ENCODE measurements at places on chromosomes 4 and X.

- DNase-seq, result no peak
Measured at GRCh38 chr4:97374526-97374925, 768.8 kb downstream of the STPG2 start.

DNA sequence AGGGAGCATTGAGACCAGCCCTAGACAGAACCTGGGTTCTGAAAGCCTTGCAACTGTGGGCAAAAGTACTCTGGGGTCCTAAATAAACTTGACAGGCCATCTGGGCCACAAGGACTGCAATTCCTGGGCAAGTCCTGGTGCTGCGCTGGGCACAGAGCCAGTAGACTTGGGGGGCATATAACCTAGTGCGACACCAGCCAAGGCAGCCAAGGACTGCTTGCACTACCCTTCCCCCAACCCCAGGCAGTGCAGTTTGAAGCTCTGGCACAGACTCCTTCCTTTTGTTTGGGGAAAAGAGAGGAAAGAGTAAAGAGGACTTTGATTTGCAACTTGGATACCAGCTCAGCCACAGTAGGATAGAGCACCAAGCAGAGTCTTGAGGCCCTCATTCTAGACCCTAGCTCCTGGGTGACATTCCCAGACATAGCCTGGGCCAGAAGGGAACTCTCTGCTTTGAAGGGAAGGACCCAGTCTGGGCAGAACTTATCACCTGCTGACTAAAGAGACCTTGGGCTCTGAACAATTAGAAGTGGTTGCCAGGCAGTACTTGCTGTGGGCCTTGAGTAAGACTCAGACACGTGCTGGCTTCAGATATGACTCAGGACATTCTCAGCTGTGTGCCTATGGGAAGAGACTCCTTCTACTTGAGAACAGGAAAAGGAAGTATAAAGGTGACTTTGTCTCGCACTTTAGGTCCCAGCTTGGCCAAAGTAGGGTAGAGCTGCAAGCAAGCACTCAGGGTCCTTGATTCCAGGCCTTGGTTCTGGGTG lies 522.8 kb downstream of the GLUD2 start:
- DNase-seq, result no peak

DNA sequence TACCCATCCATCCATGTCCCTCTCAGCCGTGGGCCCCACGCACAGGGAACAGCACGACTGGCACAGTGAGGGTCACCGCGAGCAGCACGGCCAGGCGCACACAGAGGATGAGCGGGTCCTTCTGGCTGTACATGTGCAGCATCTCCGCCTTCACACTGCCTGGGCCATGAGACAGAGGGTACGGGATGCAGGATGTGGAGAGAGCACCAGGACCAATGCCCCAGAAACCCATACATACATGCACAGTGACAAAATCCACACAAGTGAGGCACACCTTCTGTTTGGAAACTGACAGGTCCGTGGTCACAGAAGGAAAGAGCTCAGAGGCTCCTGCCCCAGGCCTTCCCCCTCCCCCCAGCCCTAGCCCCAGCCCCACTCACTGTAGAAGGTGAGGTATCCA lies 9.5 kb downstream of the SLC38A5 start:
- DNase-seq, result no peak

DNA sequence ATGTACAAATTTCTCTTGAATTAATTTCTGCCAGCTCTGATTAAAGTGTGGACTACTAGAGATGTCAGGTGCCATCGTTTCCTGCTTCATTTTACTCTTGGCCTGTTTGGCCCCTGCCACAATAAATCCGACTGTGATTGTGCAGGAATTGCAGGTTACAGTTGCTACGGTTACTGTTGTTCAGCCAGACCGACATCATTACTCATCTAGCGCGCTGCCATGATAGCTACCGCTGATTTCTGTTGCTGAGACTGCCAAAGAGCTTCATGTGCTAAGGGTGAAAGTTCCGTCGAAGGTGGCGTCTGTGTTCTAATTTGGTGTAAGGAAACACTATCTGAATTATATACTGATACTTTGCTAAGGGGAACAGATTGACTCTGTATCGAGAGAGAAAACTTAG lies 22.1 kb downstream of the SLIT2 start:
- no peak for DNase-seq

DNA sequence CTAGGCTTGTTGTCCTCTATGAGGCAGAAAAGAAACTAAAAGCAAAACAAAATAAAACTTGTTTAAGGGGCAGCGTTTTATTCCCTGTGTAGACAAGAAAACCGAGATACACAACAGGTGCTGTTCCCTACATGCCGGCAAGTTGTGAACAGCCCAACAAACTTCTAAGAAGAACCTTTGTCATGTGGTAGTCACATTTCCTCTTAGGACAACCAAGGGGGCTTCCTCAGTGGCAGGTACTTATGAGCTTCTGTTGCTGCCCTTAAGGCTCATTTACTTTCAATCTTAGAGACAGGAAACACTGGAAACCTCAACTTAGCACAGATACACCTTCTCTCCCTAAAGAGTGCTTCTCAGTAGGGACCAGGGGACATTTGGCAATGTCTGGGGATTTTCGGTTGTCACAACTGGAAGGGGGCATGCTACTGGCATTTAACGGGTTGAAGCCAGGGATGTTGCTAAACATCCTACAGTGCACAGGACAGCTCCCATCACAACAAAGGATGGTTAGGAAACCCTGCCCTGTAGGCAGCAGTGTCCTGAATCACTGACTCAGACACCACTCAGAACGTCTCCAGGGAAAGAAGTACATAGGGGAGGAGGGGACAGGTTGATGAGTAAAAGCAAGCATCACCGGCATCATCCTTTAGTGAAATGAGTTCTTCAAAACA lies 111.0 kb downstream of the ASB9 start:
- DNase-seq, result no peak

- no peak for DNase-seq
Measured at GRCh38 chrX:37846141-37846540, 1.2 kb downstream of the DYNLT3 start.

- DNase-seq, result no peak
Measured at GRCh38 chrX:149628280-149628679, 3.3 kb downstream of the TMEM185A start.

DNA sequence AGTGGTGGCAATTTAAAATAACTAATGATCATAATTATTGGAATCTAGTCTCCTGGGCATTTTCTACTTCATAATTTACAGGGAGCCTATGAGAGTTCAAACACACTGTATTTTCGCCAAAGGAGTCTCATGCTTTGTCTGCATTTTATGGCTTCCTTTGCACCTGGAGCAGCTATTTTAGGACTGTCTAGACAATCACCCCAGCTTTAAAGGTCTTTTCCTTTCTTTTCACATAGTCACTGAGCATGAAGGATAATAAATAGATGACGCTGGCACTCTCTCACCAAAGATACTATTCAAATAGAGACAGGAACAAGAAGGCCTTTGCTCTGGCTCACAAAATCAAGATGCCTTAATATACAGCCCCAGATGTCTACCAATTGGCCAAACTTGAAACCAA lies 43.0 kb downstream of the AMELX start:
- DNase-seq, result no peak

DNA sequence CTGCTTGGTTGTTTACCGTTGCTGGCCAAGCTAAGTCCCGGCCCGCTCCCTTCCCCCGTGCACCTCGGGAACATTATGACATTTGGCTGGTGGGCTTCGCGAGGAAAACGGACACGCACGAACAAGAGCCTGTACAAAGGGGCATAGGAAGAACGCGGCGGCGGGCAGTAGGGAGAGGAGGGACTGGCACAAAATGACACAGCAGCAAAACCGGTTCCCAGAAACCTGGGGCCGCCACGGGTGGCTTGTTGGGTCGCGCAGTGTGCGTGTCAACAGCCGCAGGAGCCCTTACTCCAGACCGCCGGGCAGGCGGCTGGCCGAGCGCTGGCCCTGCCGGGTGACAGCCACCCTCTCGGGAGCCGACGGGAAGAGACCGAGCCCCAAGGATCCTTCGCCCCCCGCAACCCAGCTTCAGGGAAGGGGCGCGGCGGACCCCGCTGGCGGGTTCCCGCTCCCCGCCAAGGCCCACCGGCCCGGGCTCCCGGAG lies 1.6 kb upstream of the LIN54 start:
- no peak for DNase-seq

DNA sequence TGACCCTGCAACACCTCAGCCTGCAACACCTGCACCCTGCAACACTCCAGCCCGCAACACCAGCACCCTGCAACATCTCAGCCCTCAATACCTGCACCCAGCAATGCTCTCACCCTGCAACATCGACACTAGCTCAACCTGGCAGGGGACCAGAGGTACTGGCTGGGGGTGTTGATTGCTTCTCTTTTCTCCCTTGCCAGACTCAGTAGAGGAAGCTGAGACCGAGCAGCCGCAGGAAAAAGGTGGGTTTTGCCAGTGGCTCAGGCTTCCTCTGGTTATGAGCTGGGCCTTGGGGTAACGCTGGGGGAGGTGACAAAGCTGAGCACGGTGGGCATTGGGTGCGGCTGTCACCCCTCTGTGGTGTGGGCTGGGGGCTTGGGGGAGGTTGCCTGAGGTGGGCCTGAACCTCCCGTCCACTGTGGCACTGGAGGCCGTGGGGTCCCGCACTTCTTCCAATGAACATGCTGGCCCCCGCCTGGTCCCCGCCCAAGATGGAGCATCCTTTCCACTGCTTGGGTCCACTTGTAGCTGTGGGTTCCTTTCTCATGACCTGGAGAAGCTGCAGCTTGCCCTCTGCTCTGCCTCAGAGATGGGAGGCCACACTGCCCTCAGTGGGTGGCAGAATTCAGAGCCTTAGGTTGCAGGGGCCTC lies 26.0 kb downstream of the SH3TC1 start:
- DNase-seq, result no peak

GRCh38 chrX:133670383-133670782 lies 255.1 kb upstream of the GPC4 start:
- no peak for DNase-seq

DNA sequence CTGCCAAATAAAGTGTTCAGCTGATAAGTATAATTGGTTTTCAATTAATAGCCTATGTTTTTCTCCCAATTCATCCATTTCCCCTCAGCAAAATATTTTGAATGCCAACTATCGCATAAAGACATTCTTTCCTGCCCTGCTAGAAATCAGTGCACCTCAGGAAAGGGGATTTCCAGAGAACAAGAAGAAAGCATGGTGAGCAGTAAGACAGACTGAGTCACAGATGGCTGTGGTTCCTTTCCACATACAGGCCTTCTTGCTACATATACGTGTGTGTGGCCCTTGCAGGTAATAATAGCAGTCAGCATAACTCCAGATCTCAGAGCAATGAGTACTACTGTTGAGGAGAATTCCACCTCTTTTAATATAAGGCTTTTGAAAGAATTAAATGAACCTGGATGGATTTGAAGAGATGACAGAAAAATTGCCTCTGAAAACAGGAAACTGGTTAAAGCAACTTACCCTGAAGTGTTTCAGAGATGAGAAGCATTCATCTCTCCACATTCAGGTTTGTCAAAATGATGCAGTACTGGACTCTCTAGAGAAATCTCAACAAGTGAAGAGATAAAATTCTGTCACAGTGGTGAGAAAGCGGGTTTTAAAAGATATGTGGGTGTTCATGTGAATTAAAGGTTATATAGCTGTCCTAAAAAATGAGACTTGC lies 13.6 kb downstream of the GASK1B start:
- peak; percentile 16 for DNase-seq

DNA sequence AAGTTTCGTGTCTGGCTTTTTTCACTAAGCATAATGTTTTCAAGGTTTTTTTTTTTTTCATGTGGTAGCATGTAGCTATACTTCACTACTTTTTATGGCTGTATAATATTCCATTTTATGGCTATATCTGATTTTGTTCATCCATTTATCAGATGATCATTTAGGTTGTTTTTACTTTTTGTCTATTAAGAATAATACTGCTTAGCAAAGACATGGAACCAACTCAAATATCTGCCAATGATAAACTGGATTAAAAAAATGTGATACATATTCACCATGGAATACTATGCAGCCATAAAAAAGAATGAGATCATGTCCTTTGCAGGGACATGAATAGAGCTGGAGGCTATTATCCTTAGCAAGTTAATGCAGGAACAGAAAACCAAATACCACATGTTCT lies 32.7 kb upstream of the ZNF280C start:
- DNase-seq, result no peak

DNA sequence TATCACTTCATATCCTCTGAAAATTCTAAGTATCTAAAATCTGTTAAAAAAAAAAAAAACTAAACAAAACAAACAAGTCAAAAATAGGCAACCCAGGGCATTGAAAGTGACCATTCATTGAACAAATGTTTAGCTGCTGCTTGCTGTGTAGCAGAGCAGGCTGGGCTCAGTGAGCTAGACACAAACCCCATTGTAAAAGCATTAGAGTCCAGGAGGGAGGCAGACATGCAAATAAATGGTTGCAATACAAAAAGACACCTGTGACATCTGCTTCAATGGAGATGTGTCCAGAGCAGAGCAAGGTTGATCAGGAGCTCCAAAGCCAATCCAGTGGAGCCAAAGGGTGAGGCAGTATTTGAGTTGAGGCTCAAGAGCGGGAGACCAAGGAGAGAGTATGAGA lies 267.3 kb upstream of the GATB start:
- DNase-seq, result no peak

GRCh38 chr4:184447664-184448063 lies 26.7 kb downstream of the IRF2 start:
- no peak for DNase-seq

GRCh38 chr4:165970703-165971420 lies 97.8 kb downstream of the TLL1 start:
- no peak for DNase-seq

DNA sequence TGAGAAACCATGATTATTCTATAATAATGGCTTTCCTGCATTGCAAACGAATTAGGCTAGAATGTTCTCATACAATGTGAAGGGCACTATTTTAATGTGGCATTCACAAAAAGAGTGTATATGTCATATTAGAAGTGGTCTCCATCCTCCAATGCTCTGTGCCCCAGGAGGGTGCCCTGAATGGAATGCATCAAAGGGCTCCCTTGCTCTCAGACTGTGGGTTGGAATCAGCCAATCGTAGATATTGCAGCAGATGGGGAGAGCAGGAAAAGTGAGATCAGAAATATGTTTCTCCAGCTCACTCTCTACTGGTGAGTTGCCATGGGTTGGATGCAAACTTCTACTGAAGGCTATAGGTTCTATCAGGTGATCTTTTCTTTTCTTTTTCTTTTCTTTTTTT lies 11.9 kb upstream of the NSUN7 start:
- DNase-seq, result no peak

DNA sequence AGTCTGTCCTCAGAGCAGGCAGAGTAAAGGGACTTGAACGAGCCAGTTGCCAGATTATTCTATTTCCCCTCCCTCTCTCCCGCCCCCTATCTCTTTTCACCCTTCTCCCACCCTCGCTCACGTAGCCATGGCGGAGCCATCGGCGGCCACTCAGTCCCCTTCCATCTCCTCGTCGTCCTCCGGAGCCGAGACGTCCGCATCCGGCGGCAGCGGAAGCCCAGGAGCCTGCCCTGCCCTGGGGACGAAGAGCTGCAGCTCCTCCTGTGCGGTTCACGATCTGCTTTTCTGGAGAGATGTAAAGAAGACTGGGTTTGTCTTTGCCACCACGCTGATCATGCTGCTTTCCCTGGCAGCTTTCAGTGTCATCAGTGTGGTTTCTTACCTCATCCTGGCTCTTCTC lies 106.2 kb upstream of the SMAD1 start:
- no peak for DNase-seq
